ENCODE measurements at places on chromosomes 7 and 10.

DNA sequence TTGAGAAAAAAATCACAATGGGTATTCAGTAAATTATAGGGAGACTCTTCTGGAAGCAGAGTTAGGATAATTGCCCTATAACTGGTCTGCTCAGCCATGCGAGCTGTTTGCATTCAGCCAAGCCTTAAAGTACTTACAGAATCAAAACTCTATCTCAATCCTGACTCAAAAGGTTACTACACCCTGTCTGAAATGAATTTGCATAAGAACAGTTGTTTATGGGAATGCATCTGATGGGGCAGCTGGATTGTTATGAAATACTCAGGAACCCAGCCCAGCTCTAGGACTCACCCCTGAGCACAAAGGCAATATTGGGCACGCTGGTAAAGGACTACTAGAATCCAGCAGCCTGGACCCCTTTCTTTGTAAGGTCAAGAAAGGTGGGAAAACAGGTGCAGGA lies 38.8 kb downstream of the AKR1B15 start:
- no peak for DNase-seq

- DNase-seq, result no peak
Measured at GRCh38 chr10:71693377-71693776, 26.2 kb downstream of the C10orf105 start.

- DNase-seq, result no peak
Measured at GRCh38 chr7:20146451-20146850, 70.7 kb downstream of the MACC1 start.

GRCh38 chr10:102712089-102712488 lies 2.1 kb downstream of the ARL3 start:
- no peak for DNase-seq

DNA sequence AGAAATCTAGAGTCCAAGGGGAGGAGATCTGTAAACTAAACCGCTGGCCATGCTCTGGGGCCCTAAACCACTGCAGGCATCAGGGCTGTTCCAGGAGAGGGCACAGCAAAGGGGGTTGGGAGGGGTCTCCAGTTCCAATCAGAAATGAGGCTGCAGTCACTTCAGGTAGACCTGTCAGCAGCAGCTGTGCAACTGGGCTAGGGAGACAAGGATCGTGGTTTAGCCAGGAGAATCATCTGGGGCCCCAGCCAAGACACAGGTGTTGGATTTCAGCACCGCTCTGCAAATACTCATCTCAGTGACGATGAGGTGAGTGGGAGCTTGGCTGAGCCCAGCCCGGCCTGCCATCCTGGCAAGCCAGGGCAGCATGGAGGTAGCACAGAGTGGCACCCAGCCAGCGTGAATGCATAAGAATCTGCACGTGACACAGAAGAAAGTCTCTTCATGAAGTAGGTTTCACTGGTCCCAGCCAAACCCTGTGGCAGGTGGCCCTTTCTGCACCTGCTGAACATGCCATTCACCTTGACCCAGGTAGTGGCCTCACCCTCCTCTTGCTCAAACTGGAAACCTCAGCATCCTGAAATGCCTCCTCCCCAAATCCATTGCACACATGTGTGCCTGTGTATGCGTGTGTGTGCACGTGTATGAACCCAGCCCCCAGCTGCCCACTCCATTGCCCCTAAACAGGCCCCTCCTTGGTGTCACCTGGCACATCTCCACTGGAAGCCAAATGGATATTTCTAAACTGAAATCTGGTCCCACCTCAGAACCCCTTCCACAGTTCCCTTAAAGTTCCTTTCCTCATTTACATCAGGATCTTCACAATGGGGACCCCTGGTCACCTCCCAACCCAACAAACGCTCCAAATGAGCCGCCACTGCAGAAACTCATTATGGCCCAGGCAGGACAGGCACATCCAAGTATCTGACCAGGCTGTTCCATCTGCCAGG lies 9.6 kb downstream of the GPRIN2 start:
- DNase-seq, result no peak

DNA sequence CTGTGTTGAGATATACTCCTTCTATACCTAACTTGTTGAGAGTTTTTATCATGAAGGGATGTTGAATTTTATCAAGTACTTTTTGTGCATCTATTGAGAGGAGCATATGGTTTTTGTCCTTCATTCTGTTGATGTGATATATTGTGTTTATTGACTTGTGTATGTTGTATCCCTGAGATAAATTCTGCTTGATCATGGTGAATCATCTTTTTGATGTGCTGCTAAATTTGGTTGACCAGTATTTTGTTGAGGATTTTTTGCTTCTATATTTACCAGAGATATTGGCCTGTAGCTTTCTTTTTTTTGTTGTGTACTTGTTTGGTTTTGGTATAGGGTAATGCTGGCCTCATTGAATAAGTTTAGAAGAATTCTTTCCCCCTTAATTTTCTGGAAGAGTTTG lies 32.4 kb downstream of the NEURL1 start:
- DNase-seq, result no peak

DNA sequence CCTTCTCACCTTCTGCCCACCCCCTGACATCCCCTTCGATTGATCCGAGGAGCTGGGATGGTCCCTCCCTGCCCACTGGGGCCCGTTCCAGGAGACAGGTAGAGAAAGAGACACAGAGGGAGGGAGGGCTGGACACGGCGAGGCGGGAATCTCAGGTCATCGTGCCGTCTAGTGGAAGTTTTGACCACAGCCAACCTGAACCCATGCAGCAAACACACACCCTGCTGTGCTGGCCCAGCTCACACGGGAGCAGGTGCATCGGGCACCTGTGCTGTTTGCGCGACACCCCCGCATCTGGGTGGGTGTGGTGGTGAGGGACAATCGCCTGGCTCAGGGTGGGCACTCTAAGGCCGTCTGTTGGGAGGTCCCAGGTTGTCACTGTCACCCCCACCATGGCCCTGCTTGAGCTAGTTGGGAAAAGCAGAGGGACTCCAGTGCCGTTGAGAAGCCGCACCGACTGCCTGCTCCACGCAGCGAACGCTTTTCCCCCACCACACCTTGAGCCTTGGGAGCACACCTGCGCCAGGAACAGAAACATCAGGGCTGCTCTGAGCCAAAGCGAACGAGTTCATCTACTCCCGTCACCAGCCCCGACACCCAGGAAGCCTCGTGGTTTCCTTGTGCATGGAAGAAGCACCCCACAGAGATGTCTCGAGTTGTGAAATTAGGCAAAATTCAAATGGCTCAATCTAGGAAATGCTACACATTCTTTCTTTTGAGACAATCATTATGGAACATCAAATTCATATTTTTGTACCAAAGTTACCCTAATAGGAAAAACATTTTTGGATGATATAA lies 285.8 kb downstream of the DNAJB6 start:
- DNase-seq, result no peak

DNA sequence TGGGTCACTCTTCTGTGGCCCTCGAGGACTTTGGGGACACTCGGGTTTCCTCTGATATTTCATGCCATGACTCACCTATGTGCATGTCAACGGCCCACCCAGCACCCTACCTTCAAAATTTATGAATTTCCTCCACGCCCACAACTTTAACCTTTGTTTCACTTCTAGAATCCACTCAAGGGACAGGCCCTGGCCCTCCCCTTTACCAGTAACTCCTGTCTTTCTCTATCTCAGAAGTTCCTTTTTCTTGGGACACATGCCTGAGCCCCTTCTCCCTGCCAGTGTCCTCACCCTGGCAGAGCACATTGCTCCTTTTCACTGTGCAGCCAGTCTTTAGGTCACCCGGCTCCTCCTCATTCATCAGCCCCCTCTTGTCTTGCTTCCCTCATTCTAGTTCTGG lies 282.5 kb upstream of the KLF6 start:
- DNase-seq, result no peak

GRCh38 chr10:77622889-77623291 lies 14.7 kb downstream of the KCNMA1 start:
- DNase-seq, result no peak

DNA sequence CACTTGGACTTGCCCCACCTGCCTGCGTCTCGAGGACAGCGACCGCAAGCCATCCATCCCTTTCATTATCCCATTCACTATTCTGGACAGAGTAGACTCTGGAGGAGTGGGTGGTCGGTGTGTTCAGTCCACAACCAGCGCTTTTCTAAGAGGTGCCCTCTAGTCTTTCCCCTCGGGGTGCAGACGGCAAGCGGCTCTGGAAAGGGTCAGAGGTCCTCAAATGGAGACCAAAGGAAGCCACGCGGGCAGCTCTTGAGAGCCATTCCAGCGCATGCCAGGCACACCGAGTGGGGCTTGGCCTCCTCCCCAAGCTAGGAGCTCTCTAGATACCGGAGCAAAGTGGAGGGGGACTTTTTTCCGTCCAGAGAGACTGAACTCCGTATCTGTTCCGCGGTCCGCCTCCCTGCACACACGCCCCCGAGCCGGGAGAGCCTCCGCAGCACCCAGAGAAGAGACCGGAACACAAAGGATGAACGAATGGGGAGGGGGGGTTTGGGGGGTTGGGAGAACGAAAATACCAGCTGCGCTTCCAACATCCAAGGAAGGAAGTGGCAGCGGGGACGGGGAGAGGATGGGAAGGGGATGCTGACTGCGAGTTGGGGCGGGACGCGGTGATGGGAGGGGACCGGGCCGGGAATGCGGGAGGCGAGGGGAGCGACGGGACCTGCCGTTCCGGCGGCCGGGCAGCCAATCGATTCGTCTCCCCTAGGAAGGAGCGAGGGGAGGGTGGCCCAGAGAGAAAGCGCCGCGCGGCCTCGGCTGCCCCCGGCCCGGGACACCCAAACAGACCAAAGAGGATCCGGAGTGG lies 515 bp downstream of the GSDME start:
- peak; percentile 29 for DNase-seq

DNA sequence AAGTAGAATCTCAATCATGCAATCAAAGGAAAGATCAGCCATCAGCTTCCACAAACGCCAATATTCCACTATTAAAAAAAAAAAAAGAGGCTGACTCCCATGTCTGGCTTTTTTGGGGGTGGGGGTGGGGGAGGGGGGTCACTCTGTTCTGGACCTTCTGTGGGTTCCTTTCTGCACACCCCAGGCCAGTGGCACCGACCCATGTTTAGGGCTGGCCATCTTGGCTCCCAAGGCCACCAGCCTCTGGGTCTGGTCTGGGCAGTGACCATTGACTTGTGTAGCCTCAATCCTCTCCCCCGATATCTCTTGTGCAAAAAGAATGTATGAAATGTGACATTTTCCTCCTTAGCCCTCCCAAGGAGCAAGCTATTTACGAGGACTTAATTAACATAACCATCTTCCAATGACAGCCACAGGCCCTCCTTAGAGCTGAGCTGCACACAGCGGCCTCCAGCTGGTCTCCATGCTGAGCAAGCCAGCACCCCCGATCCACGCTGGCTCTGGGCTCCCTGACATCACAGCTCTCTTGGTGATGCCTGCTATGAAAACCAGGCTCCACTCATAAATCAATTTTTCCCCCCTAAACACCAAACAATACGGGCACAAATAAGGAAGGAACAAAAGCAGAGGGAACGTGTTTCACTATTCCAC lies 100.1 kb downstream of the ZRANB1 start:
- DNase-seq, result no peak

DNA sequence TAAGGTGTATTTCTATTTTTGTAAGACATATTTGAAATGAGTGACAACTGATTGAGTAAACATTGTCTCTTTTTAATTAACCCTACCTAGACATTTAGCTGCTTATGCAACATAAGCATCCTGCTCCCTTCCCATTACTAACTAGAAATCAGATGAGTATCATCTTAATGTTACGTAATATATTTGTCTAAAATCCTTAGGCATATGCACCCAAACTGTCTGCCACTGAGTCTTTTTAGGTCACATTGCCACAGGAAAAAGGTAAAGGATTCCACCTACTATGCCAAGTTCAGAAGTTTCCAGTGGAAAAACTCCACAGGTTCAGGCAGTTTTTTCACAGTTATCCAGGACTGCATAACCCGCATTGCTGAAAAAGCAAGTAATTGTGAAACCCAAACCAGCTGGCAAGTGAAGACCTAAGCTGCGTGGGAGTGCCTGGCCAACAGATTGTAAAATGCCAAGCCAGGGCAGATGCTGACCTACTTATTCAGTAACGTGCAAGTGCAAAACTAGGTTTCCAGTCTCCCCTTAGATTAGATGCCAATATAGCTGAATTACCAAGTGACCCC lies 983.7 kb downstream of the GATA3 start:
- DNase-seq, result no peak

- DNase-seq, result no peak
Measured at GRCh38 chr7:2670720-2671391, 17.1 kb upstream of the AMZ1 start.

GRCh38 chr7:134364619-134365037 lies 47.9 kb upstream of the SLC35B4 start:
- DNase-seq, result no peak

DNA sequence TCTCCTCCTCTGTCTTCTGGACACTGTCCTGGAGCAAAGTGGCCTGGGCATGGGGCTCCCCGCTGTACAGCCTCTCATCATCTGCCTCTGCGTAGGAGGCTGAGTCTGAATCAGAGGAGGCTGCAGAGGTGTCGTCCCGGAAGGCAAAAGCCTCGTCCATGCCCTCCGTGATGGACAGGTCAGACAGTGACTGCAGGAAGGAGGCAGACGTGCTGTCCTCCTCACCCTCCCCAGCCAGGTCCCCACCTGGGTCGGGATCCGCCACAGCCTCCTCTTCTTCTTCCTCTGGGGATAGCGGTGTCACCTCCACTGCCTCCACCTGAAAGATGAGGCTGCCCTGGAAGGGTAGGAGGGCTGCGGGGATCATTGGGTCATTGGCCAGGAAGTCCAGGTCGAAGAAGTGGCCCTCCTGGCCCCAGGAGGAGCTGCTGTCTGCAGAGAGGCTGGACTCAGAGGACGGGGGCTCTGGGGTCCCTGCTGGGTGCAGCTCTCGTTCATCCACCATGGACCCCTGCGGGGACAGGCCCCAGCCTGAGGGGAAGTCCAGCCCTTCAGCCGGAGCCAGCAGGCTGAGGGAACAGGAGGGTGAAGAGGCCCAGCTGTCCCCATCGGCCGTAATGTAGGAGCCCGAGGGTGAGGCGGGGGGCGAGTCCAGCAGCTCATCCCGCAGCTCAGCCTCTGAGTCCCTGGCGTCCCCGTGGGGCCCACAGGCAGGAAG lies 3.7 kb downstream of the NACAD start:
- no peak for DNase-seq

DNA sequence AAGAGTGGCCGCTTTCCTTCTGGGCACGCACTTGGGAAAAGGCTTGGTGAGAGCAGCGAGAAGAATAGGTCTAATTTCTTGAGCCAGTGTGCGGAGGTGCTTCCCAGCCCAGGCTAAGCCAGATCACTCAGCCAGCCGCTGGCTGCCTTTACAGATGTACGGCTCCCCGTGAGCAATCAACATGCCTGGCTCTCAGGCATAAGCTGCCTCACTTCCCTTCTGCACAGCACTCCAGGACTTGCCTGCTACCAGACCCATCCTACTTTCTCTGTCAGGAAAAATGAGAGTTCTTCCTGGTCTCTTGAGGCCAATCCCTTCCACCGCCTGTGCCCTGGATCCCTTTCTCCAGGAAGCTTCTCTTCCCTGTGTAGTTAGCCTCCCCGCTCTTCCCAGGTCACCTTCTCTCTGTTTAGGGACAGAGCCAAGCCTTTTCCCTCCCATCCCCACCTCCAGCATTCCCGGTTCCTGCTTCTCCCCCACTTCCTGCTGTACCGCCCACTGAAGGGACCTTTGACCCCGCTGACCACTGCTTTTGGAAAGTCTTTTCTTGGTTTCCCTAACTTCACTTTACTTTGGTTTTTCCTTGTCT lies 1.1 kb upstream of the ACTR3C start:
- DNase-seq, result no peak
